ENCODE measurements at places on chromosomes 3 and 15. TPM values are rescaled to one million over a fixed set of nuclear protein-coding genes. Genes with fewer than 3 reads are reported as not detected.

Gene POLQ
- total RNA-seq = 10.8 TPM

GRCh38 chr3:129004639-129005295 is 3.7 kb downstream of the EFCC1 start:
- no peak overlapping the region for H3K27ac ChIP-seq
- no peak overlapping the region for H3K4me3 ChIP-seq
- H3K36me3 ChIP-seq = no peaks in the 10 kb centered on the region
- peak; percentile 20 for DNase-seq
- peaks cover 15% of the 10 kb centered on the region for H3K4me1 ChIP-seq

GRCh38 chr3:155202626-155203025 is 90.9 kb downstream of the STRIT1 start:
- no peak for DNase-seq
- H3K27me3 ChIP-seq = no peaks in the 10 kb centered on the region
- H3K4me3 ChIP-seq = no peak overlapping the region
- H3K4me1 ChIP-seq = no peaks in the 10 kb centered on the region
- no peaks in the 10 kb centered on the region for H3K36me3 ChIP-seq
- no peak overlapping the region for H3K27ac ChIP-seq

DNA sequence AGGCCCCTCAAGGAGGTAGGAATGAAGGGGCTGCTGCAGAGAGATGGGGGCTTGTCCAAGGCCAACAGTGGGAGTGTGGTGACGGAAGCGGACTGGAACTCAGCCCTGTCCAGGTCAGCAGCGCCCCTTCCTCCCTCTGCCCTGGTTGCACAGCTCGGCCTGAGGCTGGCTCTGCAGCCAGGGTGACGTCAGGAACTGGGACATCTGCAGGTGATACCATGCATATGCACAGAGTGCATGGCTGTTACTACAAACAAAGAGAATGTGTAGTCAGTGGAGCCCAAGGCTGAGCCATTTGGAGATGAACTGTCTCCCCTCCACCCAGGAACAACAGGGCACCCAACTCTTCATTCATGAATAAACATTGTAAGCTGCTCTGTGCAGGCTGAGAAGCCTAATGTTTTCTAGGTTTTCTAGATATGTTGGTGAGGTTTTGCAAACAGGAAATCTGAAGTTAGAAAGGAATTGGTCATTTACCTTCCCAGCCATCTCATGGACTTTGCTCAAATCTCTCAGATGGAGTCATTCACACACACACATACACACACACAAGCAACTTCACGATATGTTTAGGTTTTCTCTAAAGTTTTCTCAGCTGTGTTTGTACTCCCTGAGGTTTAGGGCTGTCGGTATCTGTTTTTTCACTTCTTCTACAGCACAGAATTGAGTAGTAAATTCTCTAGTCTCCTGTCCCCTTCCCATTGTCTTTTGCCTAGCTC is 117.2 kb downstream of the TLE3 start:
- no peak for DNase-seq
- H3K4me3 ChIP-seq = no peak overlapping the region
- H3K4me1 ChIP-seq = no peaks in the 10 kb centered on the region
- H3K36me3 ChIP-seq = no peaks in the 10 kb centered on the region
- H3K27ac ChIP-seq = no peak overlapping the region

Gene SLCO2A1
- 1.4 TPM for total RNA-seq

Gene TGM4
- 0.24 TPM for total RNA-seq

Measured in endothelial cell of umbilical vein (primary cell).